Stimulated activated CD4-positive, alpha-beta T cell treated with anti-CD3 and anti-CD28 coated beads, Interleukin-12 subunit alpha, Interleukin-12 subunit beta, amount 100 ng/mL, for 4 hours (primary cell): ENCODE measurements at places on chromosomes 2 and 18.

DNA sequence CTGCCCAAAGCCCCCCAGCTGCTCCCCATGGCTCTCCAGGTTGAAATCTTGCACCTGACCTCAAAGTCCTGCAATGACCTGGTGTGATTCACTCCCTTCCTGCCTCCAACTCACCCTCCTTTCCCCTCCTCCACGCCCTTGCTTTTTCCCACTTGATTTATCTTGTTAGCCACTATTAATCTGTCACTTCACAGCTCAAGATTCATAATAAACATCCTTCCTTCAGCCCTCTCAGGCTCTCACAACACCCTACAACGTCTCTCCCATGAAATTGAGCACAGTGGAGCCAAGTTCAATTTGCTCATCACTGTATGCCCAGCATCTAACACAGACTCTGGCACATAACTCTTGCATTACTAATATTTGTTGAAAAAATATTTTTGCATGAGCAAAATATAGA, 85.6 kb upstream of the SLC35G4 start:
- no peak for DNase-seq

GRCh38 chr18:22223254-22223964, 54.0 kb downstream of the GATA6 start:
- DNase-seq: no peak

DNA sequence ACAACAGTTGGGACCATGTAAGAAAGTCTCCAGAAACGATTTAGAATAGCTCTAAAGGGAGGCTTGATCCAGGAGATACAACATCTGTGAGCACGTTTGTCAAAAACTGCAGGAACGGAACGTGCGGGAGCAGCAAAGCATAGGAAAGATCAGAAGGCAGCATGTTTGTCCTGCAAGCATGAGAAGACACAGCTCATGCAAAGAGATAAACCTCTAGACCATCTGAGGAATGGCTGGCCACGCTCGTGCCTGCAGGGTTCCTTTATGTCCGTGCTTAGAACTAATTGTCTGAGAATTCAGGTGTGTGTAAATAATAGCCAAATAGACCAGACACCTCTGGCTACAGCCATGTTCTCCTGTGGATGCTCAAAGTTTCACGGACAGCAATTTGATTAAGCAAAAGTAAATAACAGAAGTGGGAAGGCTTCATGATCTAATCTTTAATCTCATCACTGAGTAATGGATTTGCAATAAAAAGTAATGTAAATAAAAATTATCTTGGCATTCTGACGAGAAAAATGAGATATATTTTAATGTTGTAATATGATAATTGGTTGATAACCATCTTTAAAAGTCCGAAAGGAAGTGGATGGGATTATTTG, 534.8 kb upstream of the CDH7 start:
- no peak for DNase-seq

DNA sequence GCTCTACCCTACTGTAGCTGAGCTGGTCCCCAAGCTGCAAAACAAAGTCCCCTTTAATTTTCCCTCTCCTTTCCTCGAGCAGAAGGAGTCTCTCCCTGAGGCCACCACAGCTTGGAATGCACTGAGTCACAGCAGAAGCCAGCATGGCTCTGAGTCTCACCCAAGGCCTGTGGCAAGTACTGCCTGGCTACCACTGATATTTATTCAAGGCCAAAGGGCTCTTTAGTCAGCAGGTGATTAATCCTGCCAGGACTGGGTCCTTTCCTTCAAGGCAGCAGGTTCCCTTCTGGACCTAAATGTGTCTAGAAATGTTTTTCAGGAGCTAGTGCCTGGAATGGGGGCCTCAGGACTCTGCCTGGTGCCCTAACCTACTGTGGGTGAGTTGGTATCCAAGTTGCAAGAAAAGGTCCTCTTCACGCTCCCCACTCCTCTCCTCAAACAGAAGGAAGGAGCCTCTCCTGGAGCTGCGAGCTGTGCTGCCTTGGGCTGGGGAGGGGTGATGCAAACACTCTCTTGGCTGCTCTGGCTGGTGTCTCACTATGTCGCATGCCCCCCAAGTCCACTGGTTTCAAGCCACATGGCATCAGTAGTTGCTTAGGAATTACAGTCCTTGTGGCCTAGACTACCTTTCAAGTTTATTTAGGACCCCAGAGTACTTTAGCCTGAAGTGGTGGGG, 53.4 kb downstream of the CD28 start:
- DNase-seq: no peak

GRCh38 chr2:24844023-24844685, 50.9 kb downstream of the CENPO start:
- no peak for DNase-seq

- no peak for DNase-seq
Measured at GRCh38 chr18:58536202-58536516, 92.7 kb downstream of the ALPK2 start.
